Activated CD4-positive, alpha-beta T cell treated with anti-CD3 and anti-CD28 coated beads for 36 hours (primary cell): ENCODE measurements at places on chromosomes 5 and 9. TPM values are rescaled to one million over a fixed set of nuclear protein-coding genes. Genes with fewer than 3 reads are reported as not detected.

PRELID2 gene
- 3.3 TPM for total RNA-seq

SLC1A3 gene
- 0.16 TPM for total RNA-seq

PCDHA9 gene
- total RNA-seq: not detected

OR1Q1 gene
- not detected for total RNA-seq

PCDHGB7 gene
- not detected for total RNA-seq

DNA sequence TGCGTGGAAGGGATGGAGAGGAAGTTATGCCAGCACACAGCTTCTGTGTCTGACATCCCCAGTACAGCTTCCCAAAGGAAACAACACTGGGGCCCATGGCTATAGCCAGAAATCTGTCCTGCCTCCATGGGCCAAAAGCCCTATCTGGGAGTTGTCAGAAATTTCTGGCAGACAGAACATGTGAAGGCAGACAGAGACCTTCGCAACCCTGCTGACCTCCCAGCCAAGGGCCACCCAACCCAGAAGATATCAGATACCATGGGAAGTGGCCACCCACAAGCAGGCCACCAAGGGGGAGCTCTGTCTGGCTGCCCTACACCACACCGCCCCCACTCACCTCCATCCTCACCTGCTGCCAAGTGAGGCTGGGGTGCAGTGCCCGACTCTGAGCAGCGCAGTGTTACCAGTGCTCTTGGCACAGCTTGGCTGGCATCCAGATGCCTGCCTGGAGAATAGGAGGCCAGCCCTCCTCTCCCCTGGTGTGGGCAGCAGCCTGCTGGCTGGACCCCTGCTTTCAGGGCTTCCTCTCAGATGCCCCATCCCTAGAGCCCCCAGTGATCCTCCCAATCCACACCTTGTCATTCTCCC, 61.6 kb upstream of the NEURL1B start:
- DNase-seq: no peak

GRCh38 chr9:27387722-27388121, 90.8 kb upstream of the EQTN start:
- no peak for DNase-seq

DNA sequence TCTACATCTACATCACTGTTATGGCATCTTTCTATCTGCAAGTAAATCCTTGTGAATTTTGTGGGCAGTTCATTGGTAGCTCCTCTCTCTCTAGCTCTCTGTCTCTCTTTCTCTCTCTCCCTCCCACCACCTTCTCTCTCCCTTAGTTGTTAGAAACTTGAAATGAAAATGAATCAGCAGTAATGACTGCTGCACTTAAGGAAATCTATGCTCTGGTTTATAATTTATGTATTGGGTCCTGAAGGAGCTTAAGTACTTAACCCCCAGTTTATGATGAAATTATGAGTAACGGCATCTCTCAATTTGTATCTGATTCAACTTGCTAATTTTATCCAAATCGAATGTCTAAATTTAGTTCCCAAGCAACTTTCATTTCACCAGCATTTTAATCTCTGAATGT, 52.0 kb upstream of the PTGER4 start:
- no peak for DNase-seq

DNA sequence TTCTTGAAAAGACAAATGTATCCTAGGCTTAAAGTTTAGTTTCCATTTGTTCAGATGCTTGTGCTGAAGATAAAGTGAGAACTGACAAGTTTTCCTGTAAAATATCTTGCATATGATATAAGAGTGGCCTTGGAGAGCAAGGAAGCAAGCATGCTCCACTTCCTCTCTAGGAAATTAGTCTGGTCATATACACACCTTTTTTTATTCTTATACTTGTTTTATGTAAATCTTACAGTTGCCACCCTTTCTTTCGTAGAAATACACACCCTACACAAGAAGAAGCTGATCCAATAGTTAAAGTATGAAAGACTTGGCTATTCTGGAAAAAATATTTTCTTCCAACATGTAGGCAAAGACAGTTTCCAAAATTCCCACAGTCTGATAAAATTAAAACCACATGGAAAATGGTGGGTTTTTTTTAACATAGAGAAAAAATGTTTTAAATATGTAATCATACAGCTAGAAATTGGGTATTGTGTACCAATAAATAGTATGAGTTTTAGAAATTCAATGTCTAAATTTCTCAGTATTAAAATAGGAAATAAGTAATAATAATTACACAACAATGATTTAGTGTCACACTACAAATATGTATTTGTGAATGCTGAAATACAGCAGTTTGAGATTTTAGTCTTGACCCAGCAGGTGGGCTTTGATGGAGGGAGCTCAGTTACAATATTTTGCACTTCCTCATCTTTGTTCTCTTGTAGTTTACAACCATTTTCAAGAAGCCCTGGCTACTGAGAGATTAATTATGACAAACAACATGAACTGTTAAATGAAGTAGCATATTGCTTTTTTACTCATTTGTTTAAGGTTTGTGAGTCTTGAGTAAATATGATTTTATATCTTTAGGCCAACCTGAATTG, 185.7 kb upstream of the GNA14 start:
- no peak for DNase-seq
